ENCODE measurements at places on chromosomes 2 and 18.

DNA sequence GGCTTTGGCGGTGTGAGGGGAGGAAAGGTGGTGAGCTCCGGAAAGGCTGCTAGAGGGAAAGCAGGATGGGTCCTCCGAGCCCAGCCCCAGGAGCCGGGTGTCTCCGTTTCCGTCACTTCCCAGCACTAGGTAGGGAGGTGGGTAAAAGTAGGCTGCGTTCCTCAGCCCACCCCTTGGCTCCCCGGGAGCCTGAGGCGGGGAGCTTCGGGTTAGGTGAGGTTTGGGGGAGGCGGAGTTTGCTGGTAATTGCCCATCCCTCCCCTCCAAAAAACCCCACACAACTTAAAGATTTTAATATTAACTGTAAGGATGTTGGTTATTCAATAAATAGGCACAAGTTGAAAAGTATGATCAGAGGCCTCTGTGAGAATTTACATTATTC, 552 bp upstream of the ATF2 start:
- DNase-seq = no peak

GRCh38 chr2:167933097-167933814, 314.1 kb downstream of the STK39 start:
- DNase-seq = no peak

GRCh38 chr18:36580266-36580665, 248.5 kb downstream of the TPGS2 start:
- DNase-seq = peak; percentile 69

DNA sequence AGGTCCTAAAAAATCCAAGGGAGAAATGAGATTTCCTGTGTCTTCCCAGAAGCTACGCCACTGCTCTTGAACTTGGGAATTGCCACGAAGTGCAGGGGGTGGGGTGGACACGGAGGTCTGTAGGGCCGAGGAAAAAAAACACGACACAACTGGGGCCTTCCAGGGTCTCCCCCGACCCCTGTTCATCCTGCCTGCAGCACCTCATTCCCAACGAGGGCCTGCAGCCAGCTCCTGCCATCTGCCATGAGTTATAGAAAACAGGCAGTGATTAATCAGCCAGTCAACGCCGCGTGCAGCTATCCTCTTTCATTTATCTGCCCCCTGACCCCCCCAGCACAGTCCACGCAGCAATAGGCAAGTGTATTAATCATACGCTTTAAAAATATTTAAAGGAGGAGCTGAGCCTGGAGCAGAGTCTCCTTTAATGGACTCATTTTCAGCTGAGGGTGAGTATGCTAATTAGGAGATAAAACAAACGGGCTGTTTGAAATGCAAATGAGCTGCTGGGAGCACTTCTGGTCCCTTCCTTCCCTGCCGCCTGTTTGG, 209.9 kb downstream of the TFCP2L1 start:
- peak; percentile 96 for DNase-seq

DNA sequence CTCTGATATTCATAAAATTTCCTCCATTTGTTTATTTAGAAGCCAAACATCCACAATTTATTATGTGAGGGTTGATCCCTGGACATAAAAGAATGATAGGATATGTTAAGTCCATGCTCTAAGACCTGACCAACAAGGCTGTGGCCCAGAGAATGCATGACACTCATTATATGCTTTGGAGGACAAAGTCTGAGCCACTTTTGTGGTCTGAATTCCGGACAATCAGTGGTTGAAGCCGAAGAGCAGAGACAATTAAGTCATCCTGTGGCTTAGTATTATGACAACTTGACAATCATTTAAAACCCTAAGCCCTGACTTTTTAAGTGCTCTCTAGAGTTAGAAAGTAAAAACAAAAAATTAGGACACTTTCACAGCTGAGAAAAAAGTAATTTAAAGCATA, 483.3 kb downstream of the PLCL1 start:
- no peak for DNase-seq

- DNase-seq = peak; percentile 8
Measured at GRCh38 chr2:45497355-45497754, 113.7 kb downstream of the SRBD1 start.

GRCh38 chr2:222797261-222797660, 63.6 kb upstream of the ACSL3 start:
- peak; percentile 48 for DNase-seq

DNA sequence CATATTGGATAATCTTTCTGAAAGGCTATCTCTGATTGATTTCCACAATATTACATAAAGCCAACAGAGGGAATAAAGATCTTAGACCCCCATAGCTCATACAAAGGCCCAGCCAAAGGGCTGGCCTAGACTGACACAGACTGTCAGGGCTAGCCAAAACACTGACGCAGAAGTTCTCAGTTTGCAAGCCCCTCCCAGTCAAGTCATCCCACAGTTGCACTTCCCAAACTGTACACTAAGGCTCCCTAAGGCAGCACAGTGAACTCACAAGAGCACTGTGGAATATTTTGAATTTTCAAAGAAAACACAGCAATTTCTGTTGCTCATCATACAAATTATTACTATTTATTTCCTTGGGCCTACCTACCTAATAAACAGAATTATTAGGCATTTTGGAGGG, 244.9 kb downstream of the SP3 start:
- peak; percentile 81 for DNase-seq

GRCh38 chr2:147382322-147382948, 462.4 kb upstream of the ACVR2A start:
- no peak for DNase-seq

- no peak for DNase-seq
Measured at GRCh38 chr2:16726577-16726976, 60.9 kb upstream of the CYRIA start.

DNA sequence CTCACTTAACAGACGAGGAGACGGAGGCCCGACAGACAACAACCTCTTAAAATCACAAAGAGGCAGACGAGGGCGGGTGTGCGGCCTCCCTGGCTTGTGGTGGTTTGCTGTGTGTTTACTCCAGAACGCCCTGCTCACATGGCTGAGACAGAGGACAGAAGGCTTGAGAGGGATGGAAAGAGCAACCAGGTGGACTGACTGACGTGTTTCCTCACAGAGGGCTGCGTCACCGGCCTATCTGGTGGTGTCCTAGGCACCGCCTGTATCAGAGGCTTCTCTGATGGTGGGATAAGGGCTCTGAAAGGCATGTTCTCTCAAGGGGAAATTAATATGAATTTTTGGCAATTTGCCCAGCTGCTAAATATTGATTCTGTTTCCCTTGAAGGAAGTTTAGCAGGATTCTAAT, 47.0 kb upstream of the RALBP1 start:
- no peak for DNase-seq

GRCh38 chr2:10608273-10608672, 81.5 kb downstream of the NOL10 start:
- DNase-seq = no peak

DNA sequence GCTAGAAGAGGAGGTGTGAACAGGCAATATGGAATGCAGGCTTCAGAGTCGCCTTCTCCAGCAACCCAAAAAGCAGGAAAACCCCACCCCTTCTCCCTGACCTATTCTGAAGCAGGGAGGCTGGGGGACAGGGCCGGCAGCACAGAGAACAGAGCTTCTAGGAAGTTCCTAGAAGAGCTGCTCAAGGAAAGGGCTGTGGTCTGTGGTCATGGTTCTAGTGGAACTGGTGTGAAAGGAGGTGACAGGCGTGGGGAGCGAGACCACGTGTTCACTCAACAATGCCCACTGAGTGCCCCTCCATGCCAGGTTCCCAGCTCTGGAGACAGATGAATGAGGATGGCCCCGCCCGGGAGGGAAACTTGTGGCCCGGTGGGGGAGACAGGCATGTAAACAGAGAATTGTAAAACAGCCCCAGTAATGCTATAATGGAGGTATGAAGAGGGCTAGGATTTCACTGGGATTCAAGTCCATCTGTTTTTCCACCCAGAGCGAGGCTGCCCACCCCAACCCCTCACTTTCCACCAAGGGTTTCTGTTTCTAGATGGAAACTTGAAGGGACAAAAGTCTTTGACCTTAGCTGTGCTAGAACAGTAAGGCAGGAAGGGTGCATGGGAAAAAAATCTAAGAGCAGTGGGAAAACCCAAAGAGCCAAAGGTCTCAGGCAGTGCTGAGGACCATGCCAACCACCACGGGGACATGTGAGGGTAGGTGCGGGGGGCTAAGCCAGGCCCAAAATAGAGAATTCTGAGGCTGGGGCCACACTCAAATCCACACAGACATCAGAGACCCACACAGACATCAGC, 71.8 kb downstream of the TNS1 start:
- no peak for DNase-seq

DNA sequence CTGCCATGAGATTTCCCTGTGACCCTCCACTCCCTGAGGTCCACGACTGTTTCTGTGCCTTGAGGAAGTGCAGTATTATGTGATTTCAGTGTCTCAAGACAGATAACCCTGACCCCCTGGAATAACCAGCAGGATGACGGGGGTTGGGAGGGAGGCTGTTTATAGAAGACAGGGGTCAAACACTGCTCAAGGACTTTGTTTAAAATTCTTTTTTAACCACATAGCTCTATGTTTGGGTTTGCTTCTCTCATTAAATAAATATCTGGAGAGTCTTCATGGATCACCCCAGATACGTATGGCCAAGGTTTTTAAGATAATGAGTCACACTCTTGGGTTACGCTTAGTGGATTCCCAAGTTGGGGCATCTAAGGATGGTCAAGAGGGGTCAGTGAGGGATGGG, 523.8 kb upstream of the TNP1 start:
- no peak for DNase-seq

Measured in fibroblast of mammary gland (primary cell).